PC-9 (cell line): ENCODE measurements at places on chromosomes 3 and 15. TPM values are rescaled to one million over a fixed set of nuclear protein-coding genes. Genes with fewer than 3 reads are reported as not detected.

GRCh38 chr15:88648357-88649214, 9.8 kb downstream of the ISG20 start:
- DNase-seq, result peak; percentile 51

The MAGI1 gene
- 23.3 and 24.1 TPM in 2 replicates for total RNA-seq

DNA sequence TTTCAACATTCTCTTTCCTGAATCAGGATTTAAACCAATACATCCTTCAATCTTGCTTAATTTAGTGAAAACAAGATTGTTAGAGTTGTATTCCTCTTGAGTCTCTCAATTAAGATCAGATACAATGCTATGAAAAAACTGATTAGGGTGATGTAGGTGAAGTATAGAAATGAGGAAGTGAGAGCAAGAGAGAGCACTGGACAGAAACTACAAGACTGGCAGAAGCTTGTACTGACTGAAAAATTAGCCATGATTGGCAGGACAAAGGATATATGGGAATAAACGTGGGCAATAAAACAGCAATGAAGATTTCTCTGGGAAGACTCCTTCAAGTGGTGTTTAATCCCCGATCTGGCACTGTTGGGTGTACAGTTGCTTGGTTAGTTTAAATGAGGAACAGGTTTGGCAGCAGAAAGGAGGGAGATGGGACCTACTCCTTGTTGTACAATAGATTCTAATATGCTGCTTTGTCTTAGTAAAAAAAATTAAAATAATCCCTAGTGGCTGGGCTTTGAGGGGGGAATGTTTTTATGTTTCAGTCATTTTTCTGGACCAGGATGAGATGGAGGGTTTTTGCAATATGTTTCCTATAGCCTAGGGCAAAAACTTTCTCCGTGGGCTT, 252.7 kb downstream of the SLC9A9 start:
- no peak for DNase-seq

DNA sequence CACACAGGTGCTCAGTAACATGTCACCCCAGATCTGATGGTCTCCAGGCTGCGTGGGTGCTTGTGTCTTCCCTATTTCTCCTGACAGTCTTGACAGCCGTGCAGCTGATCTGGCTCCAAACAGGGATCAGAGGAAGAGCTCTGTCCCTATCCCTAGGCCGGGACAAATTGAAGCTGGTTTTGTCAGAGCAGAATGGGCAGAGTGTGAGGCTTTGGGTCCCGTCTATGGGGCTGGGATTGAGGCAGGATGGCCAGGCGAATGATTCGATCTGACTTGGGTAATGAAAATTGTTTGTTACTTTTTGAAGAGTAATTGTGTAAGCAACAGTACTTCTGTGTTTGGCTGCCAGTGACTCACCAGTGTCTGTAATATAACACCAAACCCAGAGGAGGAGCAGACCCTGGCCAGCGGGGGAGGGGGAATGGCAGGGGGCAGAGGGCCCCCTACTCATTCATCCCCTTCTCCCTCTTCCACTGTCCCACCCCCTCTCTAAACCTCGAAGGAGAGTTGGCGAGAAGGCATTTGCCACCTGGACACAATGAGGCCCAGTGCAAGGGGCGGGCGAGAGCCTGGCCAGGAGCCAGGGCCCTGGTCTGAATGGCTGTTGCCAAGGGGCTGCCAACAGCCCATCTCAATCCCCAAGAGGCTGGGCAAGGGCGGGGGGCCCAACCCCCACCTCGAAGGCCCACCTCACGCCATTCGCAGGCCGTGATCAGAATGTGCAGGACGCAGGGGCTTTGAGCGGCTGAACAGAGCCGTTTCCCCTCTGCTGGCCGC, 4.9 kb upstream of the MAGEF1 start:
- DNase-seq, result peak; percentile 31
